Activated CD4-positive, alpha-beta T cell treated with anti-CD3 and anti-CD28 coated beads for 24 hours (primary cell): ENCODE measurements at places on chromosomes 1 and 21.

DNA sequence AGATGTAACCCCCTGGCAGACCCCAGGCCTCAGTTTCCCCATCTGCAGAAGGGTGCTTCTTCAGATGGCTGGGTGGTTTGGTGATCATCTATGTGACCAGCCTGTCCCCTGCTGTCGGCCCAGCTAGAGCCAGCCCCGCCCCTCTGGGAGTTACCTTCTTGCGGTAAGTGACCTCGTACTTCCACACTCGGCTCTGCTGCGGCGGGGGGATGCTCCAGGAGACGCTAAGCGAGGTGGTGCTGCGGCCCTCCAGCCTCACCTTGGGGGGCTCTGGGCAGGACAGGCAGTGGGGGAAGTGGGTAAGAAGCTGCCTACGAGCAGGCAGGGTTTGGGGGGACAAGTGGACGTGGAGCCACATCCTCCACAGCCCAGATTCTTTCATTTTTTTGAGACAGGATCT is 20.4 kb downstream of the EPHA2 start:
- DNase-seq: no peak

DNA sequence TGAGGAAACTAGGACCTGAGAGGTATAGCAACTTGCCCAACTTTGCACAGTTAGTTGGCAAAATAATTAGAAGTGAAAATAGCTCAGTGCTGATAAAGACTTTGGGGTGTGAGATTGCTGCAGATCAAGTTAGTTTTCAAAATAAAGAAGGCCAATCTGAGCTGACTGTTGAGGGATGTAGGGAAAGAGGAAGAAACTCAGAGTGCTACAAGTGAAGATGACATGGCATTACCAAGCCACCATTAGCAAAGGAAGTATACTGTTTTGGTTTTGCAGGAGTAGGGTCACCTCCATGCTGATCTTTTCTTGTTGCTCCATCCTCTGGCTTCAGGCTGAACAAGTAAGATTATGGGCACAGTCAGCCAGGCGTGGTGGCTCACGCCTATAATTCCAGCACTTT is 78.7 kb upstream of the ADAM30 start:
- no peak for DNase-seq

DNA sequence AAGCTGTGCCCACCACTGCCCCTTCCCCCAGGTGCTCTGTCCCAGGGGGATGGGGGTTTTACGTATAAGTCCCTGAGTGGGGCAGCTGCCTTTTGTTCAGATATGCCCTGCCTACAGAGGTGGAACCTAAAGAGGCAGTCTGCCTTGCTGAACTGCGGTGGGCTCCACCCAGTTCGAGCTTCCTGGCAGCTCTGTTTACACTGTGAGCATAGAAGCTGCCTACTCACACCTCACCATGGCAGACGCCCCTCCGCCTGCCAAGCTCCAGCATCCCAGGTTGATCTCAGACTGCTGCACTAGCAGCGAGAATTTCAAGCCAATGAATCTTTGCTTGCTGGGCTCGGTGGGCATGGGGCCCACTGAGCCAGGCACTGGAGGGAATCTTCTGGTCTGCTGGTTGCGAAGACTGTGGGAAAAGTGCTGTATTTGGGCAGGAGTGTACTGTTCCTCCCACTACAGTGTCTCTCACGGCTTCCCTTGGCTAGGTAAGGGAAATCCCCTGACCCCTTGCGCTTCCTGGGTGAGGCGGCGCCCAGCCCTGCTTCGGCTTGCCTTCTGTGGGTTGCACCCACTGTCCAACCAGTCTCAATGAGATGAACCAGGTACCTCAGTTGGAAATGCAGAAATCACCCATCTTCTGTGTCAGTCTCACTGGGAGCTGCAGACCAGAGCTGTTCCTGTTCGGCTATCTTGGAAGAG is 17.6 kb upstream of the RWDD3 start:
- DNase-seq: no peak

GRCh38 chr1:66925944-66926343 is 1.2 kb downstream of the MIER1 start:
- no peak for DNase-seq

DNA sequence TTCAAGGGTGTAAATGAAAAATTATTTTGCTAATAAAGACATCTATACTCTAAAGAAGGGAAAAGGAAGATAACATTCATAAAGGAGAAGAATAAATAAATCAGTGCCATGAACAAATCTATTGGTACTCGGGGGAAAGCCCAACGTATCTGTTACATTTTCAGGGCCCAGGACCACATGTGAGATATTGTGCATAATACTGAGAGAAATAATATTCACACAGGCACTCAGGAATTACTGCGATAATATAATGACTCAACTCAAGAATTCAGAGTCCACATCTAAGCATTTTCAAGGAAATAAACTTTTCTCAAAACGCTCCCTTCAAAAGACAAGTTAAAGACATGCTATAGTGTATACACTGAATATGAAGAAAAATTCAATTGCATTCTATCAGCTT is 108.8 kb downstream of the SMYD2 start:
- DNase-seq: no peak

- DNase-seq: no peak
Measured at GRCh38 chr1:1939296-1940122, 20.4 kb upstream of the TMEM52 start.

DNA sequence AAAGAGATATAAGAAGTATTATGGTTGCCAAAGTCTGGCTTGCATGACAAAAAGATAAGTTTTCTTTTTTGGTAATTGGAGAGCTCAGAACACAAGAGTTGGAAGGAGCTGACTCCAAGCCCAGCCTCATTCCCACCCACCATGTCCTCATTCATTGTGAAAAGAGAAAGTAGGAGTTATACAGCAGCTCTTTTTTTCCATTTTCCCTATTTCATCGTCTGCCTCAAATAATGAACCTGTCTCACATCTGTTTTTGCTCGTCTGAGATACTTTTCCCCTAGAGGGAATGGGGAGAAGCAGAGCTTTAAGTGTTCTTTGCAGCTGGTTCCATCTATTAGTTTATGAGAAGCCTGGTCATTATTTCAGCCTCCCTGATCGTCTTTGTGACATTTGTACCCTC is 34.7 kb downstream of the AGT start:
- DNase-seq: no peak

GRCh38 chr1:68969441-68969840 is 472.6 kb upstream of the DEPDC1 start:
- no peak for DNase-seq
